ENCODE measurements at places on chromosomes 11 and 22.

- DNase-seq, result no peak
Measured at GRCh38 chr22:20206709-20207215, 55.9 kb upstream of the CCDC188 start.

DNA sequence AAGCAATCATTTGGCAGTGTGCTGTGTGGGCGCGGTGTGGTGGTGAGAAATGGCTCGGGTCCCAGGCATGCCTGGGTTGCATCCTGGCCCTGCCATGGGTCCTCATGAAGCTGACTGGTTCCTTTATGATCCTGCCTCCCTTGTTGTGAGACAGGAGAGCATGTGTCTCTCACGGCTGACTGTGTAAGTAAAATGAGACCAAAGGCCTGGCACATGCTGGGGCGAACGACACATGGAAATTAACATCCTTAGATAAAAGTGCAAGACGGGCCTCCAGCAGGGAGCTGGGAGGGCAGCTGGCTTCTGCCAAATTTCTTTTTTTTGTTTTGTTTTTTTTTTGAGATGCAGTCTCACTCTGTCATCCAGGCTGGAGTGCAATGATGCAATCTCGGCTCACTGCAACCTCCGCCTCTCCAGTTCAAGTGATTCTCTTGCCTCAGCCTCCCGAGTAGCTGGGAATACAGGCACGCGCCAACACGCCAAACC is 9.4 kb upstream of the FBLN1 start:
- no peak for DNase-seq

GRCh38 chr11:73469401-73469800 is 93.2 kb downstream of the RELT start:
- DNase-seq, result no peak

- DNase-seq, result no peak
Measured at GRCh38 chr22:35861451-35861850, 143.8 kb downstream of the APOL5 start.

DNA sequence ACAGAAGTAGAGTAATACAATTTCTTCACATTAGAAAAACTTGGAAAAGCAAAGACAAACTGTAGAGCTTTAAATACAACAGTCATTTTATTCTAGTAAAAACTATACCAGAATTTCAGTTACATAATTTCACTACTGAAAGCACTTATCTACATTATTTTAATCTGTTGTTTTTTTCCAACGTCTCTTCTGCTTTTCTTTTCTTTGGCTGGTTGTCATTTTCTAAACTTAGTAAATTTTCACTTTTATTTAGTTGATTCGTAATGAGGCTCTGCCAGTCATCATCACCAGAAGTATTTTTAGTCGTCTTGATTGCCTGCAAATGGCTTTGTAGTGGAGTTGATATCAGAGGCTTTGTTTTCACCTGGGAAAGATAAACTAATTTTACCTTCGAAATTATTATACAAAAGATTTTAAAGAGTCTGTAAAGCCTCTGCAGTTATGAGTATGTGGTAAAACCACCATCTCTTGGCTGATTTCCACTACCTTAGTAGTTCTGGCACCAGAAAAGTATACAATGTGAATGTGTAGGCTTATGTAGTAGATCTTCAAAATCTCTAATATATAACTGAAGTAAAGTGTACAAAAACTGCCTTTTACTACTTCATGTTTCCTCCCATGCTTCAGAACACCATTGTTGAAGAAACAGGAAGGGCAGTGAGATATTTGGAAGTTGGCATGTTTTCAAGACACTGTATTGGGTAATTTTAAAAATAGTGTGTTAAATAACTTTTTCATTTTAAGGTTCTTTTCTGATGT is 19.2 kb downstream of the EIF3M start:
- DNase-seq, result no peak

DNA sequence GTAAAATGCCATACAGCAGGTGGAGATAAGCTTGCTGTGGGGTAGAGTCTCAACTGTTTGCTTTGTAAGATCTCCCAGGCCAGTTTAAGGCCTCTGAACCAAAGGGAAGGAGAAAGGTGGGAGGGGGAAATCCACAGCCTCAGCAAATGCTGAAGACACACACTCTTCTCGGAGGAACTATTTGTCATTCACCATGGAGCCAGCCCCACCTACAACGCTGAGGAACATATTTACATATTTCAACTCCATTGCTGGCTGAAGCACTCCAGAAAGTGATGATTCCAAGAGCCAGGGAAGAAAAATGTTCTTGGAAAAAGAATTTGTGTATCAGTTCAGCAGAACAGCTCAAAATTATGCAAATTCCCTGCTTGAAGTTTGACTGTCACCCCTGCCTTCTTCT is 6.5 kb downstream of the TENM4 start:
- DNase-seq, result no peak

DNA sequence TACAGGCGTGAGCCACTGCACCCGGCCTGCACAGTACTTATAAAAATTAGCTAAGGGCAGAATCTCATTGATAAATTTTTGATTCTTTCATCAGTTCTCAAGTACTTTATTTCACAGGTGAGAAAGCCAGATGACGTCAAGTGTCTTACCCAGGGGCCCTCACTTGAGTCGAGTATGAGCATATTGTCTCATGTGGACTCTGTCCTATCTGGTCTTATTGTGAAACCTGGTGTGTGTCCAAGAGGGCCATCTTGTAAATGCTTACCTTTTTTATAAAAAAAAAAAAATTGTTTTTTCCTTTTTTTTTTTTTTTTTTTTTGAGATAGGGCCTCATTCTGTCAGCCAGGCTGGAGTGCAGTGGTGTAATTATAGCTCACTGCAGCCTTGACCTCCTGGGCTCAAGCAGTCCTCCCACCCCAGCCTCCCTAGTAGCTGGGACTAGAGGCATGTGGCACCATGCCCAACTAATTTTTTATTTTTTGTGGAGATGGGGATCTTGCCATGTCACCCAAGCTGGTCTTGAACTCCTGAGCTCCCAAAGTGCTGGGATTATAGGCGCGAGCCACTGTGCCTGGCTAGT is 6.0 kb downstream of the ACO2 start:
- DNase-seq, result no peak

DNA sequence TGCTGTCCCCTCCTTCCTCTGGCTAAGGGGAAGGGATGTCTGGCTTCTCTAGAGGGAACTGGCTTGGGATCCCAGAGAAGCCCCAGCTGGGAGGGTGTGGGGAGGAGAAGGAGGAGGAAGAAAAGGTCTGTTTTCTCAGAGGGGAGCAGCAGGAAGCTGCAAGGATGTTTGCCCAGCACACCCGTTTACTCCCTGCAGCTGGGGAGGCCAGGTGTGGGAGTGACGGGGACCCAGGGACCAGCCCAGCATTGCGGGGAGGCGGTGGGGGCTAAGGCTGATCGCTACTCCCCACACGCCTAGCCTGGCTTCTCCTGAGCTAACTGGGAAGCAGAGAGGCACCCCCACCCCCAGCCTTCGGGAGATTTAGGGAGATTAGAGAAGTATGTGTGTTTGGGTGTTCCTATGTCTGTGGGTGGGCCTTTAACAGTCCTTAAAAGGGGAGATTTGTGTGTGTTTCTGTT is 3.9 kb downstream of the CREB3L1 start:
- DNase-seq, result no peak

DNA sequence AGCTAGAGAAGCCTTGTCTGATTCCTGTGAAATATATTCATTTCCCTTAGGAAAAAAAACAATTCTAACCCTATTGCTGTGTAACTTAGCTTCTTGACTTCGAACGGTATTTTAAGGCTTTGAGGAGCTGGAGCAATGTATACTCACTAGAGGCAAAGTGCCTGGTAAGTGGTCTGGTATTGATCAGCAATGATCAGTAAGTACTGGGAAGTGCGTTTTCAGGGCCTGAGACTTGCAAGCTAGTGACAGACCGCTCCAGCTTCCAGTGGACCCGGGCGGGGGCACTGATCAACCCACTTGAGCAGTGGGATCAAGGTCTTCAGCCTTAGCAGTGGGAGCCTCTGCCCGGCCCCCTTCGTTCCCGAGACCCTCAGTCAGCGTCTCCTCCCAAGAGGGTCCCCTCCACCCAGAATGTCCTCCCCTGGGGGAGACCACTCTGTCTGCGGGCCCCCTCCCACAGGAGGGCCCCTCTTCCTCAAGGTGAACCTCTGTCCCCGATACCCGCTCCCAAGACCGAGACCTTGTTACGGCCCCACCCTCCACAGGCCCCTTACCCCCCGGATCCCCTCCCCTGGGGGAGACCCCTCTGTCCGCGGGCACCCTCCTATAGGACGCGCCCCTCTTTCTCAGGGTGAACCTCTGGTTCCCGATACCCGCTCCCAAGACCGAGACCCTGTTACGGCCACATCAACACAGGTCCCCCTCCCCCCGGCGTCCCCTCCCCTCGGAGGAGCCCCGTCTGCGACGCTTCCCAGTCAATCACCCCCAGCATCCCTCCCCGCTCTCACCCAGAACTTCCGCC is 452 bp upstream of the ATXN10 start:
- peak; percentile 53 for DNase-seq

DNA sequence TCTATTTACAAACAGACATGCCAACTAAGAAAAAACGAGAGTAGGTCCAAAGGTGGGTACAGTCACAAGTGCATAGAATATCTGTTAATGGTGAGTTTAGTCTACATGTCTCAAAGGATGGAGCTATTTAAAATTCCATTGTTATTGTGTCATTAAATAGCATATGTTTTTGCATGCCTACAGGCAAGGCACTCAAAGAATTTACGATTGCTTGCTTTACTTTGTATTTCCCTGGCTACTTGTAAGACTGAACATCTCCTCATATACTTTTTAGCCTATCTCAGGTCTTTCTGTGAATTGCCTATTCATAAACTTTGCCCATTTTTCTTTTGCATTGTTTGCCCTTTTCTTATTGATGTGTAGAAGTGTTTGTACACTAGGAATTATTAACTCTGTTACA is 39.7 kb downstream of the DEUP1 start:
- no peak for DNase-seq

DNA sequence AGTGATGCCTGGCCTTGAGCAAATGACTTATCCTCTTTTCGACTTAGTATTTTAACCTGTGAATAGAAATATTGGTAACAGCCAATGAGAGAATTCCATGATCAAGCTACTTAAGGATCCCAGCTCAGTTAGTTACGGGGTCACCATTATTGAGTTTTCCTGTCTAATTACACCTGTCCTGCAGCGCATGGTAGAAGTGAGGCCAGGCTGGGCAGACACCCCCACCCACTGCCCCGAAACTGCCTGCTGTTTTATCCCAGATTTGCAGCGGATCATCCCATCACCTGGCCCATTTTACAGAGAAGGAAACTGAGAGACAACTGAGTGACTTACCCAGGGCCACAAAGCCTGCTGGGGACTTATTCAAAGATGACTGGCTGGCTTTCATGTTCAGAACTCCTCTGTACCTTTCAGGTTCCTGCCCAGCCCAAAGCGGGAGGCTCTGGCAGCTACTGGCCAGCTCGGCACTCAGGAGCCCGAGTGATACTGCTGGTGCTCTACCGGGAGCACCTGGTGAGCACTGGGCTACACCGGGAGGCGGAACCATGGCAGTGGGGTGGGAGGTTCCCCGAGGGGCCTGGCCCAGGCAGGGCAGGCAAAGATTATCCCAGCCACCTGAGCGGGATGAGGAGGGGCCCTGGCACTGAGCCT is 1.4 kb downstream of the MUS81 start:
- DNase-seq, result no peak

GRCh38 chr11:65454311-65454695 is 31.7 kb downstream of the NEAT1 start:
- DNase-seq, result no peak

DNA sequence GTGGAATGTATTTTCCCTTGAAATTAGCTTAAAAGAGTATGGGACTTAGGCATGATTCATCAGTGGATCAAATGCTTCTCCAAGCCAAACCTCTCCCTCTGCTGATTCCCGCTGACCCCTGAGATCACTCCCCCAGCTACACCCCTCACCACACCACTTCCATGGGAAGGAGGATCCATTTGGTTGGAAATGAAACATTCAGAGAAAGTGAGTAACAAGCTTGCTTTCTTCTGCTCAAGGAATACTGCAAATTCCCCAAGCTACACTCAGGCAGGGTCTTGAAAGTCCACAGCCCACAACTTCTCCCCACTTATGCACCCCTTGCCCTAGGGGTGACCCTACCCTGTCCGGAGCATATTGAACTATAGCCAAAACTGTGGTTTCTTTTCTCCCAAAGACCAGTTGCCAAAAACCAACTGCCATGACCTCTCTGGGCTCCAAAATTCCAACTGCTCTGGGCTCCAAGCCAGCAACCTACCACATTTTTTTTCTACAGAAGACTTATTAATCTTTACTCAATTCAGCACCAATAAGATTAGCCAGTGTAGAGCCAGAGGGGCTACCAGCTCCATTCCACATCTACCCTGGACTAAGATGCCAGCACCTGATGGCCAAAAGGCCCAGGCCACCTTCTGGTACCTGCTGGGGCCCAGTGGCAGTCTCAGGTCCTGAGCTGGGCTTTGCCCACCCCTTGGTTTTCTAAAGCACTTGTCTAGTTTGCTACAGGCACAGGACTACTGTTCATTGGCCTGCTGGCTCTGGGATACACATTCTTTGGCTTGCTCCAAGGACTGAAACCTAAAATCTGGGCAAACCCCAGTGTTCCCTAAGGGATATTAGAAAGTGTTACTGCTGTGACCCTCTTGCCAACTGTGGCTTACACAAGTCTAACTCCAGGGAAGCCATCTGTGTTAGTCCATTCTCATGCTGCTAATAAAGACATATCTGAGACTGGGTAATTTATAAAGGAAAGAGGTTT is 101.1 kb downstream of the MICAL3 start:
- DNase-seq, result no peak

- no peak for DNase-seq
Measured at GRCh38 chr22:29768052-29768693, 1.0 kb downstream of the UQCR10 start.

DNA sequence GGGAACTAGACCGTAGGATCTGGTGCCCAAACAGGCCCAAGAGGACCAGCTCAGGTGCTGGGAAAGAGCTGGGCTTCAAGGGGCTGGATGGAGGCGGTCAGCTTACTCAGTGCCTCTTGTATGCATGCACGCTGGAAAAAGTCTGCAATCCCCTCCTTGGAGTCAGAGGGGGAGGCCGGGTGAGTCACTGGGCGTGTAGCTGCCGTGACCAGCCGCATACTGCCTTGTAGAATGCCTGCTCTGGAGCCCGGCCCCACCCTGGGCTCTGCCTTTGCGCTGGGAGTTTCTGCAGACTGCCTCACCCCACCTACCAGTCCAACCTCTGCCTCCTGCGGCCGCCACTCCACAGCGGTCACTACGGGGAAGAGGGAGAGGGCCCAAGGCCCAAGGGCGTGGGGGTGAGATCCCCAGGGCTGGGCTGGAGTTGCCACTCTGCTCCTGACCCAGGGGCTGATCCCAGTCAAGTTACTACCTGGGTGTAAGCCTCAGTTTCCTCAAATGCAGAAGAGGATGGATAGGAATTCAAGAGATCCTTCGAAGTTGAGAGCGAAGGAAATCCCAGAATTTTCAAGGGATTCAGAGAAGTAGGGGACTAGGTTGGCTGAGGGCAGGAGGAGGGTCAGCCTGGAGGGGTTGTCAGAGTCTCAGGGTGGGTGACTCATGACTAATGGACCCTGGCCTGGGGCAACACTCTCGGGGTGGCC is 4.2 kb downstream of the MRGPRF start:
- no peak for DNase-seq
